Keratinocyte (primary cell): ENCODE measurements at places on chromosomes 13 and 19.

DNA sequence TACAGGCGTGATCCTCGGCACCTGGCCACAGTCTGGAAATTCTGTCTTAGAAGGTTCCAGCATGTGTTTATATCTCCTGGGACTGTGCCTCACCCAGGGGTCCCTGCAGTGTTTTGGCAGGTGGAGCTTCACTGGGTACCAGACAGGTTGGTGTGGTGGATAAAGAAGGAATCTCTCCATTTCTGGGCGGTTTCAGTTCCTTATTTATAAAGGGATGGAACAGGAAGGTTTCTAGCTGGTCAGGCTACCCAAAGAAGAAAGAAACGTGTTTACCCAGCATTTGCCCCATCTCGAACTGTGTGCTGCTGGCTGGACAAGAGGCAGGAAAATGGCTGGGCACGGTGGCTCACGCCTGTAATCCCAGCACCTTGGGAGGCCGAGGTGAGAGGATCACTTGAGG is 9.8 kb downstream of the PNPLA6 start:
- DNase-seq: no peak

GRCh38 chr13:83168590-83168989 is 713.7 kb downstream of the SLITRK1 start:
- DNase-seq: no peak

DNA sequence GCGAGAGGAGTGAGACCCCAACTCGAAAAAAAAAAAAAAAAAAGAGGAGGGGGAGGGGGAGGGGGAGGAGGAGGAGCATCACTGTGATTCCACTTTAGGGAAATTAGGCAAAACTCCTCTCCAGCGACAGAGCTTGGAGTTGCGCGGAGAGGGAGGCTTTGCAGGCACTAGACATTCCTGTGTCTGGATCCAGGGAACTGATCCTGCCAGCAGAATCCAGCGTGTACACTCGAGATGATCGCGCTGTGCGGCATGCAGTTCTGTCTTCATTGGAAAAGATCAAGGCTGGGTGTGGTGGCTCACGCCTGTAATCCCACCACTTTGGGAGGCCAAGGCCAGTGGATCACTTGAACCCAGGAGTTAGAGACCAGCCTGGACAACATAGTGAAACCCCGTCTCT is 29.6 kb upstream of the KLF2 start:
- no peak for DNase-seq

- DNase-seq: no peak
Observed at GRCh38 chr13:100789968-100790367, 115.4 kb upstream of the TMTC4 start.

DNA sequence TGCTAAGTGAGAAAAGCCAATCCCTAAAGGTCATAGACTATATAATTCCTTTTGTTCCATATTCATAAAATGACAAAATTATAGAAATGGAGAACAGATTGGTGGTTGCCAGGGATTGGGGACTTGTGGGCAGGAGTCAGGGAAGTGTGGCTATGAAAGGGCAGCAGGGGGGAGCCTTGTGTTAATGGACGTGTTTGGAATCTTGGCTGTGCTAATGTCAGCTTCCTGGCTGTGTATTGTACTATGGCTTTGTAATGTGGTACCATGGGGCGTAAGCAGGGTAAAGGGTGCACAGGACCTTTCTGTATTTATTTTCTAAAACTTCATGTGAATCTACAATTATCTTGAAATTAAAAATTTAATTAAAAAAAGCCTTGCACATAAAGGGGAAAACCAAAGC is 248.5 kb downstream of the UQCRFS1 start:
- DNase-seq: no peak

- DNase-seq: no peak
Observed at GRCh38 chr13:42466123-42466522, 107.8 kb upstream of the TNFSF11 start.

DNA sequence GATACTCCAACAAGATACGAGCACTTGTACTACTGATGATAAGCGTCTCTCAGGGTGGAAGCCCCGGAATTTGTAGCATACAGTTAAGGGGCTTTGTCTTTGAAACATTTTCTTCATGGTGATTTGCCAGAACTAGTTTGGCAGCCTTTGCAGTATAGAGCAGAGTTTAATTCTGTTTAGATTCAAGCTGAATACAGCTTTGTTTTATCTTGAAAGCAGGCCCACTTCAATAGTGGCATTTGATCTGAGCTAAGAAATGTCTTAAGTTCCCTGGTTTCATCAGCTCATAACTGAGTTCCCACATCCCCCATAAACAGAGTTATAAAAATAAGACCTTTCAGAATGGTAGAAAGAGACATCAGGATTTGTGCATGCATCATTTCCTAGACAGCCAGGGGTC is 125.9 kb downstream of the MIPEP start:
- no peak for DNase-seq
